Esophagus muscularis mucosa (tissue), 4 donors: ENCODE measurements at places on chromosomes 11 and 22. TPM values are rescaled to one million over a fixed set of nuclear protein-coding genes. Genes with fewer than 3 reads are reported as not detected.

- DNase-seq = no peak
Measured at GRCh38 chr11:16745950-16746605, 7.6 kb downstream of the C11orf58 start.

DNA sequence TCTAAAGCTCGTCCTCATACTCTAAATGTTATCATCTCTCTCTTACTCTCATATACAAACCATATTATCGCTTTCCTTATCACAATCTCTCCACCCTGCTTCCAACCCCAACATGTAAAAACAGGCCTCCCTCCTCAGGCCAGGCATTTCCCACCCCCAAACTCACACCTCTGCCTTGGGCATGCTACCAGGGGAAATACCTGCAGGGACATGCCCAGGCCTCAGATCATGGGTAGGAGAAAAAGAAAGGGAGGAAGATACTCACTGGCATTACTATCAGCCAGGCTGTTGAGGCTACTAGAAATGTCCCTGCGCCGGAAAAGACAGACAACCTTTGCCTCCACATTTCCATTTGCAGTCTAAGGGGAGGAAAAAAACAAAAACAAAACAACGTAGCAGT, 1.8 kb downstream of the MTA2 start:
- no peak for DNase-seq

DNA sequence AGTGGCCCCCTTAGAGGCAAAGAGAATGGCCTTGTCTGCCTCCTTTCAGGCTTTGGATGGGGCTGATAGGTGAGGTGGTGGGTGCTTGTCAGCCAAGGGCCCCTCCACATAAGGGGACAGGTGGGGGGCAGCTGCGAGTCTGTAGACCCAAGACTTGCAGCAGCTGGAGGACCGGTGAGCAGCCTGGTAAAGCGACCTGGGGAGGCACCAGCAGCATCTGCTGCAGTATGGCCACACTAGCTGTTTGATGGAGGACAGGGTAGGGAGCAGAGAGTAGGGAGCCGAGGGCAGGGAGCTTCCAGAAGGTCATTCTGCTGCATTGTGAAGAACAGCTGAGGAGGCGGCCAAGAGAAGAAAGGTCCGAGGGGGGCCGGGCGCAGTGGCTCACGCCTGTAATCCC, 16.8 kb upstream of the MRTFA start:
- no peak for DNase-seq

The OSBP2 gene
- total RNA-seq = 2.9 TPM

The MS4A6E gene
- not detected for total RNA-seq
